ENCODE measurements at places on chromosomes 7 and 10.

- no peak for DNase-seq
Measured at GRCh38 chr10:112375721-112376395, 1.9 kb downstream of the ACSL5 start.

DNA sequence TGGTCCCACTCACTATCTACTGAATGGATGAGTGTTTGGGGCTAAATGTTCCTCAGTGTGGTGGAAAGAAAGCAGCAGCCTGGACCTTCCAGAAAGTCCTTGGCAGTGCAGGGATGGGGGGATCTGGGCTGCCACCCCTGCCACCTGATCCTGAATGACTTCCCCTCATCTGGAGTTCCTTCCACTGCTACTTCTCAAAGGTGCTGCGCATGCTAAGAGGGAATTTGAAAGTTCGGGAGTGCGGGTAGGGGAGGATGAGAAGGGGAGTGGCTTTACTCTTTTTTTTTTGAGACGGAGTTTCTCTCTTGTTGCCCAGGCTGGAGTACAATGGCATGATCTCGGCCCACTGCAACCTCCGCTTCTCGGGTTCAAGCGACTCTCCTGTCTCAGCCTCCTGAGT, 1.4 kb downstream of the KLRG2 start:
- DNase-seq, result no peak

- no peak for DNase-seq
Measured at GRCh38 chr10:89783406-89783805, 82.0 kb downstream of the KIF20B start.

DNA sequence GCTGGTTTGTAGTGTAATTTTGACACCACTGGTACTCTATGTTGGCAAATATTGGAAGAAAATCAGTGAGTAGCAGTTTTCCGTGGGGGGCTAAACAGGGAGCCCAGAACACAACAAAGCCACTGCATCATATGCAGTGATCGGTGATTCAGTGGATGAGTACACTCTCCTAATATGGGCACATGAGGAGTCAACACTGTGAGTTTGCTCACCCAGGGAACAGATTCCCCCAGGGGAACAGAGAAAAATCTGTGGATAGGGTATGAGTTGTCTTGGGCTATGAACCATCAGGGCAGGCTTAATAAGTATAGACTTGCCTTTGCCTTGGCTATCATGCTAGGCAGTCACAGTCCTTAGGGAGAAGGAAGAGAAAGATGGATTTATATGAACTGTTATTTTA, 227.7 kb upstream of the SEMA3E start:
- DNase-seq, result no peak

DNA sequence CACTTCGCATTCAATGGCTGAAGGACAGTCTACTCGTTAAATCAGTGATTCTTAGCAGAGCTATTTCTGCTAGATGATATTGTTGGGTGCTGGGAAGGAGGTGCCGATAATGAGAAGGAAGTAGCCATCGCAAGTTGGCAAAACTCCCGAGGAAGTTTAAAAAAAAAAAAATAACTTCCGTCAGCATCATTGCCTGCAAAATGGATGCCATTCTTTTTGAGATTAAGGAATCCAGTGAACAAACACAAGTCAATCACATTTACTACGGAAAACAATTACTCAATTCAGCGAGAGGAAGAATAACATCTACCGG, 74.4 kb upstream of the SFMBT2 start:
- DNase-seq, result no peak

- no peak for DNase-seq
Measured at GRCh38 chr10:79393221-79393923, 46.1 kb downstream of the PPIF start.

DNA sequence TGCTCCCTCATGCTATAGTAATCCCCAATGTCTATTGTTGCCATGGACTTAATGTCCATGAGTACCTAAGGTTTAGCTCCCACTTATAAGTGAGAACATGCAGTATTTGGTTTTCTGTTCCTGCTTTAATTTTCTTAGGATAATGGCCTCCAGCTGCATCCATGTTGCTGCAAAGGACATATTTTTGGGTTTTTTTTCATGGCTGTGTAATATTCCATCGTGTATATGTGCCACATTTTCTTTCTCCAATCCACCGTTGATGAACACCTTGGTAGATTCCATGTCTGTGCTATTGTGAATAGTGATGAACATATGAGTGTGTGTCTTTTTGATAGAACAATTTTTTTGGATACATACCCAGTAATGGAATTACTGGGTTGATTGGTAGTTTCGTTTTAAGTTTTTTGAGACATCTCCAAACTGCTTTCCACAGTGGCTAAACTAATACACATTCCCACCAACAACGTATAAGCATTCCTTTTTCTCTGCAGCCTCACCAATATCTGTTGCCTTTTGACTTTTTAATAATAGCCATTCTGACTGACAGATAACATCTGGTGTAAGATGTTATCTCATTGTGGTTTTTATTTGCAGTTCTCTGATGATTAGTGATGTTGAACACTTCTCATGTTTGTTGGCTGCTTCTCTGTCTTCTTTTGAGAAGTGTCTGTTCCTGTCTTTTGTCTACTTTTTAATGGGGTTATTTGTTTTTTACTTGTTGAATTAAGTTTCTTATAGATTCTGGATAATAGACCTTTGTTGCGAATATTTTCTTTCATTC, 68.8 kb upstream of the IFRD1 start:
- no peak for DNase-seq

- no peak for DNase-seq
Measured at GRCh38 chr10:77819210-77820112, 107.1 kb downstream of the DLG5 start.

GRCh38 chr10:51272555-51272954, 198.3 kb downstream of the PRKG1 start:
- DNase-seq, result peak; percentile 25

DNA sequence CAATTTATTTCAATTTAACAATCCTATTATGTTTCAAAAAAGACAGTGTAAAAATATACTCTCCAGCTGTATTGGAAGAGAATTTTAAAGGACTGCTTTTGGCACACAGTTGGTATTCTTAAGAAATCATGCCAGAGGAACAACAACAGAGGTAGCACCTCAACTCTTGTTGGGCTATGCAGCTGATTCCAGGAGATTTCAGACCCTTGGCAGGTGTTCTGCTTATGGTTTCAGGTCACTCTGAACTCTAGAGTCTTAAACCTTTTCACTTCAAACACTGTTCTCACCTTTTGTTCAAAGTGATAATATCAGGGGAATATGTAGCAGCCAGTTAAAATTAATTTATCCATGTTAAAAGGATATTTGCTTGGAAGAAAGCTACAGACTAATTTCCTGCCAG, 160.1 kb downstream of the PFKFB3 start:
- no peak for DNase-seq

- DNase-seq, result no peak
Measured at GRCh38 chr7:141012696-141013344, 1.9 kb downstream of the MRPS33 start.

GRCh38 chr10:132326925-132327324, 5.1 kb upstream of the LRRC27 start:
- DNase-seq, result no peak

DNA sequence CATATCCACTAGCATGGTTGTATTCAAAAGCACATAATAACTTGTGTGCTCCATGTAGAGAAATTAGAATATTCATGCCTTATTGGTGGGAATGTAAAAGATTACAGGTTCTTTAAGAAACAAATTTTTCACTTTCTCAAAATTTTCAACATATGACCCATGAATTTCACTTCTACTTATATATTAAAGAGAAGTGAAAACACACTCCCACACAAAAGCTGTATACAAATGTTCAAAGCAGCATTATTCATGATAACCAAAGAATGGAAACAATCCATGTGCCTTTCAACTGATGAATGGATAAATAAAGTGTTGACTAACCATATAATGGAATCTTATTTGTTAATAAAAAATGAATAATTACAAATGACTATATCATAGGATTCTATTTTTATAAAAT, 694.5 kb upstream of the PCDH15 start:
- no peak for DNase-seq

DNA sequence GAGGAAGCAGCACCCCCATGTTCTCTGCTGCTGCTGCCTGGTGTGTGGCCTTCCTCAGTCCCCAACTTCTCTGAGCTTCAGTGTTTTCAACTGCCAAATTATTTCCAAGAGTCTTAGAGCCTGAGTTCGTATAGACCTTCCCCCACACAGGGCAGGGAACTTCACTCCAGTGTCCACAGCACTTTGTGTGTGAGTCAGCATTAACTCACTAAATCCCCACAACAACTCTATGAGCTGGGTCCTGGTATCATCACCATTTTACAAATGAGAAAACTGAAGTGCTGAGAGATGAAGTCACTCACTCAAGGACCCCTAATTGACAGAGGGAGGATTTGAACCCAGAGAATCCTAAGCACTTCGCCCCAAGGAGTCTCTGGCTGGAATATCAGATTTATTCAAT, 48.3 kb downstream of the ADCYAP1R1 start:
- DNase-seq, result no peak

GRCh38 chr7:19368491-19368925, 223.3 kb upstream of the FERD3L start:
- DNase-seq, result no peak

GRCh38 chr10:51658000-51658399, 41.4 kb downstream of the CSTF2T start:
- DNase-seq, result no peak

GRCh38 chr10:49037187-49037586, 78.1 kb downstream of the VSTM4 start:
- no peak for DNase-seq

DNA sequence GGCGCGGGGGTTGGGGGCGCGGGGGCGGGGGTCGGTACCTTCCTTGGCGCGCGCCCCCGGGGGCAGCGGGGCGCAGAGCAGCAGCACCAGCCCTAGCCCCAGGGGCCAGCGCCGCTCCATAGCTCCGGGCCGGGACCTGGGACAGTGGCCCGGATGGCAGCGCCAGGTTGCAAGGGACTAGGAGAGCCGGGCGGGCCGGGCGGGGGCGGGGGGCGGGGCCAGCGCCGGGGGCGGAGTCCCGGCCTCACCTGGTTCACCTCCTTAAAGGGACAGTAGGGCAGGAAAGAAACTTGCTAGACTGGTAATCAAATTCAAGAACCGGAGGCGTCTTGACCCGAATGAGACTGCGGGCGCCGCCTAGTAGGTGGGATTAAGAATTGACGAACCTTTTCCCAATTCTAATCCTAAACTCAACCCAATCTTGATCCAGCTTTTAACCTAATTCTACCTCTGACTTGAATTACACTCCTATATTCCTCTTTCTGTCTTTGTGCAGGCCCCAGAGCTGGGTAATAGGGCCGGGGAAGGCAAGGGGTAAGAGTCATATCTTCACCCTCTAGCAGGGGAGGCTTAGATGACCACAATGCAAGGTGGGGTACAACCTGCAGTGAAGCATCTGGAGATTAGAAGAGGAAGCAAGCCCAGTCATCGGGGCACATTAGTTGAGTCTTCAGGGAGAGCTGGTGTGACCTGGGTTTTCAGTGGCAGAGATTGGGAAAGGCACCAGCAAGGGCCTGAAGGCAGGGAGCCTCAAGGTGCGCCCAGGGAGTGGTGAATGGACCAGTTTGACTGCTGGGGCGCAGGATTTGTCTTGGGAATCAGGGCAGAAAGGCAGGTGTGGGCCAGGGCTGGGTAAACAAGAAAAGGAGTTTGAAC, at the start of gene EPHA1:
Gene EPHA1, minus strand, starts transcription at position 171 of the 876 bp plus-strand sequence. Its CDS starts 51 bp downstream, at position 120.
- DNase-seq, result peak; percentile 58

- DNase-seq, result no peak
Measured at GRCh38 chr10:96638696-96639095, 51.9 kb upstream of the TM9SF3 start.

DNA sequence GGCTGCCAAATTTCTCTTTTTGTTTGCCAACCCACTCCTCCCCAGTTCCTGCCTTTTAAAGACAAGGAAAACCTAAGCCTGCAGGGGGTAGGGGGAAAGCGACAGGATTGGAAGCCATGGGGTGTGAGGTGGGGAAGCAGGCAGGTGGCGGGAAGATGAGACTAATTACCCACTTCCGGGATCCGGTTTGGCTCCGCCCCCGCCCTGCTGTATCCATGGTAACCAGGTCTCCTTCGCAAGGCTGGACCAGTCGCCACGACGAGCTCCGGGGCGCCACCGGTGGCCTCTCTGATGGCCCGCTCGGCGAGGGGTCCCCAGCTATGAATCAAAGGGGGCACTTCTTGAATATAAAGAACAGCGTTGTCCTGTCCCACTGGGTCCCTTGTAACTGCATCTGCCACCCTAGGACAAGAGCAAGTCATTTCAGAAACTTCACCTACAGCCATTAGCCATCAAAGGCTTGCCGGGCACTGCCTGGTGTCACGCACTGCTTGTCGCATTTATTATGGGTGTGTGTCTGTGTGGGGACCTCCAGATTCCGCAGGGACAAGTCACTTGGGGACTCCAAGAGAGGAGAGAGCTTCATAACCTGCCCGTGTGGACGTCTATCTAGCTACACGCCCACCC, 55.4 kb upstream of the LMTK2 start:
- DNase-seq, result no peak

DNA sequence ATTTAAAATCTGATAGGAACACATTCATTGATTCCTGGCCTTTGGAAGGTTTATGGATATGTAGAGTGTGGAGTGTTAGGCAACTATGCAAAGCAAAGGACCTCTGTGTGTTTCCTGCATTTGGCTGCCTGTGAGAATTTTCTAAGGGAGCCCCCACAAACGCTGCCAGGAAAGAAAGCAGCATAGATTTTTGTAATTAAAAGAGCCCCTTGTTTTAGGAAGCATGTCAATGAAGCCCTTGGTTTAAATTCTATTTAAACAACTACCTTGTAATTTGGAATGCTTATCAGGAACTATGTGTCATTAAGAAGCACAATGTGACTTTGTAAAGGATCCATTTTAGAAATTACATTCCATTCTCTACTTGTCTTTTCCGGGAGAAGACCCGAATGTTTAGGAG, 742.5 kb downstream of the NXPH1 start:
- DNase-seq, result peak; percentile 9

GRCh38 chr10:78913219-78914059, 155.3 kb upstream of the ZMIZ1 start:
- peak; percentile 71 for DNase-seq

GRCh38 chr7:30185496-30185895, 50.7 kb downstream of the MTURN start:
- no peak for DNase-seq

DNA sequence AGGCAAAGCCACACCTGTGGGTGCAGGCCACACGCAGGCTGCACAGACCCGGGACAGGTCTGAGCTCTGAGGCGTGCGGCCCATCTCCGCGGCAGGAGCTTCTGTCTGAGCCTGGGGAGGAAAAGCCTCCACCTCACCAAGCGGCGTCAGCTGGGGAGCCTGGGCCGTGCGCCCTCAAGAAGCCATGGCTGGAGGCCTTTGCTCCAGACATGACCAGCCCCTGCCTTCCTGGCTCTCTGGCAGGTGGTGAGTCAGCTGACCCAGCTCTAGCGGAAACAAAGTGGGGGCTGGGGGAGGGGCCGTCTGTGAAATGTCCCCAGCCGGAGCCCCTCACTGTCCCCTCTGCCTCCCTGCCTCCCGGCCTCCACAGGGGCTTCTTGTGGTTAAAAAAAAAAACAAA, 12.5 kb downstream of the GPER1 start:
- no peak for DNase-seq

GRCh38 chr10:95229724-95230627, 35.9 kb downstream of the ACSM6 start:
- DNase-seq, result no peak

- no peak for DNase-seq
Measured at GRCh38 chr10:83691791-83692596, 447.3 kb upstream of the GHITM start.
